ENCODE measurements at places on chromosomes 6 and 20.

GRCh38 chr20:6341491-6341890 is 218.7 kb upstream of the FERMT1 start:
- DNase-seq, result no peak

GRCh38 chr6:54299542-54300269 is 8.5 kb upstream of the TINAG start:
- no peak for DNase-seq

GRCh38 chr6:42453654-42454427 is 2.1 kb upstream of the TRERF1 start:
- DNase-seq, result peak; percentile 16

DNA sequence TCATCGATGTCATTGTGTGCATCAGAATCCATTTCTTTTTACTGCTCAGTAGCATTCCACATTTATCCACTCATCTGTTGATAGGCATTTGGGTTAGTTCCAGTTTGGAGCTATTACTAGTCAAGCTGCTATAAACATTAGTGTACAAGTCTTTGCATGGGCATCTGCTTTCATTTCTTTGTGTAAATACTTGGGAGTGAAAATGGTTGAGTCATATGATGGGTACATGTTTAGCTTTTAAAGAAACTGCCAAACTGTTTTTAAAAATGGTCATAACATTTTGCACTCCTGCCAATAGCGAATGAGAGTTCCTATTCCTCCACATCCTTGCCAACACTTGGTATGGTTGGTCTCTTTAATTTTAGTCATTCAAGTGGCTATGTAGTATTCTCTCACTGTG is 21.2 kb upstream of the SLC22A2 start:
- peak; percentile 66 for DNase-seq

- DNase-seq, result no peak
Observed at GRCh38 chr20:2280082-2280481, 15.7 kb upstream of the TGM3 start.

DNA sequence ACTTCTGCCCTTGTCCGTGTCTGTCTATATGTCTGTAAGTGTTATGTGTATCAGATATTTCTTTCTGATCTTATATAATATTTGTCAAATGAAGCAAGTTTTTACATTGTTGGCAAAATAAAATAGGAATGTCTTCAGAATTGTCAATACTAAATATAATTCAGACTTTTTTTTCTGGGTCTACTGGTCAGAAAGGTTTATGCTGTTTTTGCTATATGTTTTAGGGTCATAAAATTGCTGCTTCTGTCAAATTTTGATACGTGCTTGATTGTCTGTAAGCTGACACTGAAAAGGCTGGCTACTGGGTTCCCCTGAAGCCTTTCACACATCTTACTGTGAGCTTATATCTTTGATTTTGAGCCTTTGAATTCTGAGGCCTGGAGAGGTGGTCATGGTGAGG is 20.1 kb downstream of the LGSN start:
- DNase-seq, result no peak

GRCh38 chr6:11416936-11417576 is 120.5 kb upstream of the TMEM170B start:
- DNase-seq, result no peak

DNA sequence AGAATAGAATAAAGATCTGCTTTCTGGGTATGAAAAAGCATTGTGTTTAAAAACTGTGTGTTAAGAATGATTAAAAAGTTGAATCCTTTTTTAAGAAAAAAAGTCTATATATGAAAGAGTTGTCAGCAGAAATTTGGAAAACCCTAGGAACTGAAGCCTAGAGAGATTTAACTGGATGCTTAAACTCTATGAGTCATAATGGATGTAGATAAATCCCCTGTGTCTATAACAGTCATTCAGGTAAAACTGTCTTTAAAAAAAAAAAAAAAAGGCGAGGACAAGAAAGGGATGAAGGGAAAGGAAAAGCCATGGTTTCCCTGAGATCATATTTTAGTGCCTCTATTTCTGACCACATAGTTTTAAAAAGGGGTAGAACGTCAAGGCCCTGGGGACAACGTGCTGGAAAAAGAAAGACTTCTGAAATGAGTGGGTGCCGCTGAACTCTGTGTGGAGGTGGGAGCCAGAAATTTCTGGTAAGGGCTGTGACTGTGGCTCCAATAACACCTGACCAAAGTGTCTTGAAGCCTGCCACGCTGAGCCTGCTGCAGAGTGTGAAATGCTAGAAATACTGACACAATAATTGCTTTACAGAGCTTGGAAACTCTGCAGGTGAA is 302.6 kb upstream of the ARID1B start:
- DNase-seq, result no peak

GRCh38 chr6:10837009-10837621 is 1.2 kb downstream of the MAK start:
- DNase-seq, result peak; percentile 10

DNA sequence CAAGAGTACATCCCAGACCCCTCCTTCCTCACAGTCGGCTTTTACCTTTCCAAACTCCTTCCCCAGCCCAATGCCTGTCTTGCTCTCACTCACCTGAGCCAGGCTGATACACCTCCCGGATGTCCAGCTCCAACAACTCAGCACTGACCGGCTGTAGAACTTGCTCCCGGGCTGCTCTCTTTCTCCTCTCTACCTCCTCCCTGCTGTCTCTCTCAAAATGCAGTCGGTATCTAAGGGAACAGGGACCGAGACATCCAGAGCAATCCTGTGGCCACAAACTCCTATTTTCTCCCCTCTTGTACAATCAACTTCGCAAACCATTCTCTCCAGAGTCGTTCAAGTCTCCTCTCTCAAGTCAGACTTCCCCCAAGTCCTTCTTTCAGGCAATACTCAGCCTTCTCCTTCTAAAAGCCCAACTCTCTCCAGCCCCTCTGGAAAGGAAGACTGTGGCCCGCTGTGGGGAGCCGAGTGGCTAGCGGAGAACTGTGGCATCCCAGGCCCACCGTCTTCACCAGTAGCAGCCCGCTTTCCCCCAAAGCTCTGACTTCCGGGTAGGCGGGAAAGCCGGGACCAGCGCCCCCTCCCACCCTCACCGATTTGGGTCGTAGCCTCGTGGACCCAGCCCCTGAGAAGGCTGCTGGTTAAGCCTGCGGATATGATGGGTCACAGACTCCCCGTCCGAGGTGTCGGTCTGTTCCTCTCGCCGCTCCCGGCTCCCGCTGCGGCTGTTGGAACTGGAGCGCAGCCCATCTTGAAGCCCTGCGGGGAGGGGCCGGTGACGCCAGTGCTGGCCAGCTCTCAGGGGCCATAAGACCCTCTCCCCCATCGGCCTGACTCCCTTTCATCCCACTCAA is 1.1 kb downstream of the GNL1 start:
- peak; percentile 23 for DNase-seq

DNA sequence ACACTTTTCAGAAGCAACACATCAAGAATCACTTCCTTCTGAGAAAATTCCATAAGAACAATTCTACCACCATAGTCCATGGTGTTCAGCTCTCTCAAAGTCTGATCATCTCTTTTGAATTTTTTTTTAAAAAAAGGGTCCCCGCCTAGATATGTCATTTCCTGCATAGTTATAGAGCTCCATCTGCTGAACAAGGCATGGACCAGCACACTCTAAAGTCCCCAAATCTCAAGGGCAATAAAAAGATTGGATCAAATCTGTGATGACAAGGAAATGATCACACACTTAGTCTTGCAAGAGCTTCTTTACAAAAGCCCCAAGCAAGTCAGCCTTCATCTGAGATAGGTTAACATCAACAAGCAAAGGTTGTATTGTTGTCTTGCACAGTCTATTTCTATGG is 100.7 kb upstream of the STMND1 start:
- no peak for DNase-seq

- DNase-seq, result no peak
Observed at GRCh38 chr6:163253556-163254213, 160.8 kb upstream of the QKI start.

DNA sequence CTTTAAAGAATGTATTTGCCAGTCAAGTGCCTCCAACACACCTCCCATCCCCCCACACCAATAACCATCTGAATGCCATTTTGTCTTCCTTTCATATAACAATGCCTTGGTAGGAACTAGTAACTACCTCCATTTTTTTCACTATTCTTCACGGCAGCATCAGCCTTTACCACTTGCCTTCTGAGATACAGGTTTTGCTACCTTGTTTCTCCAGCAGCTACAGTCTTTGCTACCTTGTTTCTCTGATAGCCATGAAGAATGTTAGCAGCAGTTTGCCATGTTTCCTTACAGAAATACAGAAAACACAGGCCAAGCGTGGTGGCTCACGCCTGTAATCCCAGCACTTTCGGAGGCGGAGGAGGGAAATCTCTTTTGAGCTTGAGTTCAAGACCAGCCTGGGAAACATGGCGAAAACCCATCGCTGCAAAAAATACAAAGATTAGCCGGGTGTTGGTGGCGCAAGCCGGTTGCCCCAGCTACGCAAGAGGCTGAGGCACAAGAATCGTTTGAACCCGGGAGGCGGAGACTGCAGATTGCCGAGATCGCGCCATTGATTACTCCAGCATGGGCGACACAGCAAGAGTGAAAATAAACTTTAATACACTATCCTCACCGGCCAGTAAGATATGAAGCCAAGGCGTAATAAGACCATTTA is 100.9 kb downstream of the HFE start:
- no peak for DNase-seq

GRCh38 chr6:99189823-99190721 is 159.4 kb downstream of the FAXC start:
- no peak for DNase-seq
